Fibroblast of skin of back (primary cell): ENCODE measurements at places on chromosomes 7 and 10.

GRCh38 chr7:67021260-67021659 is 24.6 kb downstream of the TYW1 start:
- no peak for DNase-seq

GRCh38 chr10:109982123-109982522 is 25.7 kb upstream of the ADD3 start:
- DNase-seq, result no peak

GRCh38 chr10:101293007-101293723 is 60.8 kb upstream of the BTRC start:
- DNase-seq, result no peak

DNA sequence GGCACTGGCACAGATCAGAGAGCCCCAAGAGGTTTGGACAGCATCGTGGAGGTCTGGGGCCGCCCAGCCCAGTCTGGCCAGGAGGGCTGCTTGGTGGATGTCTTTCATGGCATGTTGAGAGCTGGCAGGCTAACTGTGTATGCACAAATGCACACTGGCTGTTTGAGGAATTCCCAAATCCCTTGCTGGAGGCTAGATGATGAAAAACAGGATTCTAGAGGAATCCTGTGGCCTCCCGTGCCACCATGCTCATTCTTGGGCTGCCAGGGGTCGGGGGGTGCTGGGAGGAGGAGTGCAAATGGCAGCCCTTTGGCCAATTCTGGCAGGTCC is 26.5 kb downstream of the LEP start:
- no peak for DNase-seq

GRCh38 chr10:125419831-125420230 is 259.5 kb upstream of the CTBP2 start:
- DNase-seq, result no peak

GRCh38 chr7:26238032-26238431 is 36.5 kb downstream of the CBX3 start:
- DNase-seq, result no peak

DNA sequence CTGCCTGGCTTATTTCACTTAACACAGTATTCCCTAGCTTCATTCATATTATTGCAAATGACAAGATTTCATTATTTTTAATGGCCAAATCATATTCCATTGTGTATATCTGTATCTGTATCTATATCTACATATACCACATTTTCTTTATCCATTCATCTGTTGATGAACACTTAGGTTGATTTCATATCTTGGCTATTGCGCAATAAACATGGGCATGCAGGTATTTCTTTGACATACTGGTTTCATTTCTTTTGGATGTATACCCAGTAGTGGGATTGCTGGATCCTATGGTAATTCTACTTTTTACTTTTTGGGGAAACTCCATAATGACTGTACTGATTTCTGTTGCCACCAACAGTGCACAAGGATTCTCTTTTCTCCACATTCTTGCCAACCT is 68.9 kb upstream of the CREB5 start:
- no peak for DNase-seq

GRCh38 chr10:121696854-121697253 is 98.6 kb upstream of the FGFR2 start:
- DNase-seq, result peak; percentile 14

GRCh38 chr7:50335795-50336754 is 31.6 kb downstream of the IKZF1 start:
- DNase-seq, result no peak

GRCh38 chr7:20561466-20561865 is 54.0 kb upstream of the ABCB5 start:
- no peak for DNase-seq

GRCh38 chr10:74118804-74119203 is 31.8 kb downstream of the AP3M1 start:
- DNase-seq, result peak; percentile 44

GRCh38 chr7:158328376-158329013 is 259.1 kb downstream of the PTPRN2 start:
- no peak for DNase-seq

- DNase-seq, result peak; percentile 69
These were observed 1.2 kb downstream of the MARCHF5 start for GRCh38 chr10:92291921-92292845.

DNA sequence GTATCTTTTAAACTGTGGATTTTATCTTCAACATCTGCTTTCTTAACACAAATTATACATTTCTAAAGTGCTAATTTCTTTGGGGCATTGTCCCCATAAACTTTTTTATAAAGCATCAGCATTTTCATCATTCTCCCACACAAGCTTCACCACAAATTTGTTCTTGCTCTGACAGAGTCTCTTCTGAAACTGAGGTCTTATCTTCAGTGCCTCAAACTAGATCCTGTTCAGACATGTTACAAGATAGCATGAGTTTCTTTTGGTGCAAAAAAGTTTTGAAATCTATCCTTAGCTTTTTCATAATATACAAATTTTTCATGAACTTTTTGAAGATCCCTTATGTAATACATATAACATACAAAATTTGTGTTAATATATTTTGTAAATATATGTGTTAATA is 346.6 kb downstream of the IPMK start:
- no peak for DNase-seq

- DNase-seq, result no peak
These were observed 155.3 kb upstream of the ZMIZ1 start for GRCh38 chr10:78913219-78914059.
